Tracheal epithelial cell (primary cell): ENCODE measurements at places on chromosomes 5 and 9. TPM values are rescaled to one million over a fixed set of nuclear protein-coding genes. Genes with fewer than 3 reads are reported as not detected.

The WNK2 gene
- 0.24 TPM in 1 of 2 replicates, not detected in the other for total RNA-seq

The NDUFB6 gene
- total RNA-seq = 19.2 and 24.8 TPM in 2 replicates

The PRRT1B gene
- not detected in 2 replicates for total RNA-seq

The OR1J1 gene
- total RNA-seq = not detected in 2 replicates

The PCDHA12 gene
- total RNA-seq = 0.21 and 0.48 TPM in 2 replicates

The SLCO4C1 gene
- total RNA-seq = 0.21 and 1.9 TPM in 2 replicates

The SLC6A7 gene
- total RNA-seq = under 0.01 TPM in 1 of 2 replicates, not detected in the other

The SLC6A19 gene
- not detected in 2 replicates for total RNA-seq

The REEP2 gene
- total RNA-seq = 1.9 and 6.3 TPM in 2 replicates

The TXNDC8 gene
- not detected in 2 replicates for total RNA-seq

The SLC2A8 gene
- 7.2 and 8.5 TPM in 2 replicates for total RNA-seq

The GNA14 gene
- not detected in 2 replicates for total RNA-seq

The MEIKIN gene
- not detected in 2 replicates for total RNA-seq

The TRUB2 gene
- total RNA-seq = 14.9 and 21.5 TPM in 2 replicates

The PTGDS gene
- not detected in 2 replicates for total RNA-seq

The CARTPT gene
- total RNA-seq = not detected in 2 replicates

The PCDHB12 gene
- total RNA-seq = under 0.01 TPM in 1 of 2 replicates, not detected in the other

The MYMK gene
- not detected in 2 replicates for total RNA-seq

The PKD2L2 gene
- under 0.01 TPM in 1 of 2 replicates, not detected in the other for total RNA-seq

The TAF11L5 gene
- total RNA-seq = not detected in 2 replicates

The SIT1 gene
- total RNA-seq = not detected in 2 replicates

The LOX gene
- total RNA-seq = 1.1 and 13.5 TPM in 2 replicates

The UNC5A gene
- 0.24 TPM in 1 of 2 replicates, not detected in the other for total RNA-seq

The OR1L1 gene
- total RNA-seq = 0.24 TPM in 1 of 2 replicates, not detected in the other

The PARP8 gene
- total RNA-seq = 13.9 and 16.4 TPM in 2 replicates

The ITK gene
- not detected in 2 replicates for total RNA-seq

The C5orf52 gene
- total RNA-seq = not detected in 2 replicates

The PLAC8L1 gene
- total RNA-seq = 0.43 TPM in 1 of 2 replicates, not detected in the other

The IFNK gene
- not detected in 2 replicates for total RNA-seq

The LTC4S gene
- total RNA-seq = 1.1 TPM in 1 of 2 replicates, not detected in the other

The GRXCR2 gene
- not detected in 2 replicates for total RNA-seq

The CCDC183 gene
- total RNA-seq = 0.43 TPM in 1 of 2 replicates, not detected in the other

The OR5C1 gene
- total RNA-seq = not detected in 2 replicates

The CFAP90 gene
- total RNA-seq = not detected in 2 replicates

The GLIPR2 gene
- total RNA-seq = under 0.01 and 14.5 TPM in 2 replicates

The CCL28 gene
- total RNA-seq = 2.6 and 13.3 TPM in 2 replicates

The C9orf50 gene
- not detected in 2 replicates for total RNA-seq

The PDZD2 gene
- 7.7 and 8.3 TPM in 2 replicates for total RNA-seq

The RORB gene
- under 0.01 and 0.21 TPM in 2 replicates for total RNA-seq
